Fibroblast of lung (primary cell): ENCODE measurements at places on chromosomes 12 and 14. TPM values are rescaled to one million over a fixed set of nuclear protein-coding genes. Genes with fewer than 3 reads are reported as not detected.

DNA sequence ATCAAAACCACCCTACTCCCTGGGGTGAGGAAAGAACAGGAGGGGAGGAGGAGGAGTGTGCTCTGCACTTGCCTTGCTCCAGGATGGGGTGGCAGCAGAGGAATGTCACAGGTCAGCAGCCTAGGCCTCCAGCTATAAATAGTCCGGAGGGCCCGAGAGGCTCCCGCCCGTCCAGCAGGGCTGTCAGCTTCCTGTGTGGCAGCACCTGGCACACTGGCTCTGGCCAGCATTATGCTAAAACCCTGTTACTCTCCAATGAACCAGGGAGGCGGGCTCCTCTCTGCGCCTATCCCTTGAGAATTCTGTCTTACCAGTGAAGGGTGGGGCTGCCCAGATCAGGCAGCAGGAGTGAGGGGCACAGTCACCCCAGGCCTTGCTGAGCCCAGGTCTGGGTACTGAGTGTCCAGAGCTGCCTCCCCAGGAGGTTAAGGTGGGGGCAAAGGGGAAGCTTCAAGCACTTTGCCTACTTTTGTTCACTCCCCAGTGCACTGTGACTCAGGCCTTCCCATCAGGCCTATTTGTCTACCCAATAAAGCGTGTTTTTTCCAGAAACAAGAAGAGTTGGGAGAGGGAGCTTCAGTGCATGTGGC, 1.2 kb upstream of the COX14 start:
- H3K27me3 ChIP-seq: peaks cover 2% of the 10 kb centered on the region
- no peak for DNase-seq
- H3K4me3 ChIP-seq: no peak overlapping the region
- no peaks in the 10 kb centered on the region for H3K36me3 ChIP-seq
- H3K27ac ChIP-seq: peak overlapping the region; percentile 99

GRCh38 chr12:45170456-45171042, 45.3 kb upstream of the ANO6 start:
- no peaks in the 10 kb centered on the region for H3K36me3 ChIP-seq
- H3K4me3 ChIP-seq: no peak overlapping the region
- H3K27ac ChIP-seq: no peak overlapping the region
- H3K27me3 ChIP-seq: no peaks in the 10 kb centered on the region

DNA sequence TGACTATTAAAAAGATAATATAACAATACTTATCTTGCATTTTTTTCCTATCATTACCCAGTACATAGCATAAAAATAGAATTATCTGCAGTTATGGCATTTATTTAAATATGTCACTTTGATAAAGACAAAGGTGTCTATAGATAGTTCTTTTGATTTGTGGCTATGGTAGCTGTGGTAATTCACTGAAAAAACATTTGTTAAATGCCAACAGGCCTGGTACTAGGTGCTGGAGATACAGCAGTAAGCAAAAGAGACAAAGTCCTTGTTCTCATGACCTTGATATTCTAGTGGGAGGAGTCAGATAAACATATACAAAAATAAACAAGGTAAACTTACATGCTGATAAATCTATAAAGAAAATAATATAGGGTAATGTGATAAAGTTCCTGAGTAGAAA, 44.7 kb downstream of the INSM2 start:
- no peak overlapping the region for H3K4me3 ChIP-seq
- no peaks in the 10 kb centered on the region for H3K36me3 ChIP-seq
- no peak for DNase-seq

- no peak overlapping the region for H3K4me3 ChIP-seq
- no peaks in the 10 kb centered on the region for H3K27me3 ChIP-seq
- no peaks in the 10 kb centered on the region for H3K4me1 ChIP-seq
Measured at GRCh38 chr14:95770777-95771176, 56.9 kb upstream of the TCL1A start.

GRCh38 chr12:89801284-89801683, 92.6 kb upstream of the ATP2B1 start:
- H3K36me3 ChIP-seq: no peaks in the 10 kb centered on the region
- H3K4me3 ChIP-seq: no peak overlapping the region
- H3K4me1 ChIP-seq: no peaks in the 10 kb centered on the region
- no peaks in the 10 kb centered on the region for H3K27me3 ChIP-seq
- H3K27ac ChIP-seq: no peak overlapping the region

- H3K4me1 ChIP-seq: no peaks in the 10 kb centered on the region
- H3K4me3 ChIP-seq: no peak overlapping the region
- DNase-seq: peak; percentile 53
- H3K27ac ChIP-seq: no peak overlapping the region
- H3K36me3 ChIP-seq: no peaks in the 10 kb centered on the region
Measured at GRCh38 chr12:87931812-87932211, 97.4 kb downstream of the C12orf50 start.

- H3K36me3 ChIP-seq: no peaks in the 10 kb centered on the region
- no peak overlapping the region for H3K4me3 ChIP-seq
- no peak for DNase-seq
- H3K4me1 ChIP-seq: no peaks in the 10 kb centered on the region
- no peak overlapping the region for H3K27ac ChIP-seq
Measured at GRCh38 chr12:86613311-86613710, 357.1 kb upstream of the MGAT4C start.

DNA sequence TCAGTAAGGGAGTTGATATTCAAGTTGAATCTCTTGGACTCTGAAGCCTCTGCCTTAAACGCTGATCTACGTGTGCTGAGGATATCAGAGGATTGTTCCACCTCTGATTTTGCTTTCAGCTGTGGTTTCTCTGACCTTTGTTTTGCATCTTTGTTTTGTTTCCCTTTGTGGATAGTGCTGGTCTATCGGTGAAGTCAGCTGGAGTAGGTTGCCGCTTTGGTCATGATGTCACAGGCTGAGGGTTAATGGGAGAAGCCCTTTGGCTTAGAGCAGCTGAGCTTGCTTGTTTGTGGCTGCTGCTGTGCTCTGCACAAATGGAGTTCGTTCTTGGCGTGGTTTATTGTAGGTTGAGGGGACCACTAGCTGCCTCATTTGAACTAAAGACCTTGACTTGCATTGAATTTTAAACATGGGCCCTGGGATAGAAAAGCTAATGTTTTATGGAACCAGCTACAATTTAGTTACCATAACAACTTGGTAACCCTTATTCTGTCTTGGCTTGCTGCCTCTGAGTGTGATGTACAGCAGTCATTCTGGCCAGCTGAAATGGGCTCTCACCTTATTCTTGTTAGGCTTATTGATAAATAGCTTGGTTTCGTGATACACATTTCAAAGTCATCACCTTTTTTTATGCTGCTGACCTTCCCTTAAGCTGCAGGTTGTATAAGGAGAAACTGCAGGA, 284.5 kb upstream of the E2F7 start:
- H3K27ac ChIP-seq: no peak overlapping the region
- no peaks in the 10 kb centered on the region for H3K36me3 ChIP-seq
- H3K27me3 ChIP-seq: no peaks in the 10 kb centered on the region
- DNase-seq: peak; percentile 8
- H3K4me1 ChIP-seq: no peaks in the 10 kb centered on the region
- no peak overlapping the region for H3K4me3 ChIP-seq

- no peaks in the 10 kb centered on the region for H3K36me3 ChIP-seq
- H3K27me3 ChIP-seq: peaks cover 3% of the 10 kb centered on the region
- peaks cover under 1% of the 10 kb centered on the region for H3K4me1 ChIP-seq
- DNase-seq: no peak
- no peak overlapping the region for H3K4me3 ChIP-seq
Measured at GRCh38 chr12:49616533-49617219, 6.7 kb upstream of the PRPF40B start.

- H3K4me3 ChIP-seq: no peak overlapping the region
- no peak for DNase-seq
- no peak overlapping the region for H3K27ac ChIP-seq
- H3K4me1 ChIP-seq: no peaks in the 10 kb centered on the region
- H3K27me3 ChIP-seq: no peaks in the 10 kb centered on the region
Measured at GRCh38 chr14:89565607-89566006, 148.6 kb upstream of the FOXN3 start.

DNA sequence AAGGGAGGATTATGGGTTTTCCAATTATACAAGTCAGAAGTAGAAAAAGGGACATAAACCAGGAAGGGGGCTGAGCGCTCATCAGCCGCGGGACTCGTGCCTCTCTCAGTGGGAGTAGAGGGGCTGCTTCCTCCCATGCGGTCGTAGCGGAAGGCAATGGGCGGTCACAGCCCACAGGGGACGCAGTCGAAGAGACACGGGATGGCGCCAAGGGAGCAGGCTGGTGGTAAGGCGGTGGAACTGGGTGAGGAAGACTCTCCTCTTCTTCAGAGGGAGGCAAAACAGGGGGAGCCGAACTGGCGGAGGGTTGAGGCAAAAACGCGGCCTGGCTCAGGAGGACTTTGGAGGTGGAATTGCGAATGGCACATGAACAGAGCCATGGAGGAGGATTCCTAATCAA, 677.7 kb downstream of the TMEM121 start:
- H3K27ac ChIP-seq: no peak overlapping the region
- no peaks in the 10 kb centered on the region for H3K27me3 ChIP-seq
- H3K4me3 ChIP-seq: no peak overlapping the region
- no peak for DNase-seq
- H3K4me1 ChIP-seq: no peaks in the 10 kb centered on the region
- H3K36me3 ChIP-seq: no peaks in the 10 kb centered on the region

GRCh38 chr12:100706033-100706432, 88.5 kb upstream of the ANO4 start:
- H3K4me3 ChIP-seq: no peak overlapping the region
- peak overlapping the region; percentile 89 for H3K27ac ChIP-seq
- no peaks in the 10 kb centered on the region for H3K36me3 ChIP-seq
- H3K27me3 ChIP-seq: no peaks in the 10 kb centered on the region
- DNase-seq: peak; percentile 86

- no peak overlapping the region for H3K4me3 ChIP-seq
- DNase-seq: no peak
- H3K4me1 ChIP-seq: no peaks in the 10 kb centered on the region
- H3K36me3 ChIP-seq: no peaks in the 10 kb centered on the region
Measured at GRCh38 chr12:11433664-11434063, 38.3 kb upstream of the PRB2 start.

DNA sequence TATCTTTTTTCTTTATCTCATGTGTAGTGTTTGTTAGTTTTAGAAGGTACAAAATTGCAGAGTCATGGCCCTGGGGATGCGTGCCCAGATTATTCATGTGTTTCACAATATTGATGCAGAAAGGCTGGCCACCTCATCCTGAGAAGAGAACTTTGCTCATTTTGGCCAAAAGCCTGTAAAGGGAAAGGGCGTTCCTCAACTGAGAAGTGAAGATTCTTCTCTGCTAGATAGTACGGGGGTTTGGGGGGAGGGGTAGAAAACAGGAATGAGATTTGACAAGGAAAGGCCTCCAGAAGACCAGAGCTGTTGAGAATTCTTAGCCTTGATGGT, 1.7 kb downstream of the MGST1 start:
- H3K4me3 ChIP-seq: peak overlapping the region; percentile 99
- peak overlapping the region; percentile 88 for H3K27ac ChIP-seq
- no peaks in the 10 kb centered on the region for H3K4me1 ChIP-seq
- DNase-seq: peak; percentile 97

GRCh38 chr14:23953464-23954278, at the start of gene DHRS4:
Gene DHRS4 (plus strand): TSS chr14:23953770. CDS start chr14:23953789, 19 bp downstream.
- no peaks in the 10 kb centered on the region for H3K4me1 ChIP-seq
- DNase-seq: peak; percentile 83
- H3K27ac ChIP-seq: peak within 1 kb of the TSS; percentile 76
- H3K4me3 ChIP-seq: peak within 1 kb of the TSS; percentile 84

OLR1 gene
- 0.26 and 1.2 TPM in 2 replicates for total RNA-seq

NIN gene
- 30.0 and 37.5 TPM in 2 replicates for total RNA-seq

IL22 gene
- not detected in 2 replicates for total RNA-seq

ACSM4 gene
- total RNA-seq: not detected in 2 replicates

CLEC4C gene
- total RNA-seq: not detected in 2 replicates

SYT10 gene
- not detected in 2 replicates for total RNA-seq

LIN7A gene
- total RNA-seq: 9.5 and 22.8 TPM in 2 replicates

BCL2L14 gene
- total RNA-seq: not detected in 2 replicates

SERPINA3 gene
- total RNA-seq: 0.50 and 7.2 TPM in 2 replicates

SIRT4 gene
- 2.3 and 2.5 TPM in 2 replicates for total RNA-seq
